NCI-H1417 treated with DMSO at 0.1 percent for 48 hours (cell line): ENCODE measurements at places on chromosomes 6 and 20.

DNA sequence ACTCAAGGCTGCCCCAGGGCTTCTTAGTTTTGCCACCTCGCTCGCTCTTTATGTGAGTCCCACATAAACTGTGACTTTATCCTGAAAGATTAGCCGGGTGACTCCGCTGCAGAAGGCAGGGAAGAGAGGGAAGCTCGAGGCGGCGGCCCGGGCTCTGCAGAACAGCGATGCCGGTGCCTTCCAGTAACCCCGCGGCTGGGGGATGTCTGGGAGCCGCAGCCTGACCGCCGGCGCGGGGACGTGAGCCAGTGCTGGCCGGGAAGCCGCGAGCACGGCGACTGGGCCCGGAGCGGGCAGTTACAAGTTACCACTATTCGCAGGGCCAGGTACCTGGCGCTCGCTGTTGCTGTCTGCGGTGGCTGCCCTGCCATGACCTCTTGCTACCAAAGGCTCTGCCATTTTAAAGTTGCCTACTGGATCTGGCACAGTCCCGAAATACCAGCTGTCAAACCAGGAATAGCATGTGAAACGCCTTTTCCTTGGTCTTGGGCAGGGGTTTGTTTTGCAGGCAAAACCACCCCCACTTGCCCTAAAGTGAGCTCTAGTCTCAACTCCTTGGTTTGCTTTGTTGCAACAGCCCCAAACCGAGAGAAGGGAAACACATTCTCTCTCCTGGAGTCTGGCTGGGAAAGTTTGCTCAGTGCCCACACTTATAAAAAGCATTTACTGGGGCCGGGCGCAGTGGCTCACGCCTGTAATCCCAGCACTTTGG, 124.0 kb upstream of the SLC2A12 start:
- no peak for DNase-seq

- no peak for DNase-seq
Observed at GRCh38 chr6:22942403-22942802, 373.0 kb downstream of the HDGFL1 start.

DNA sequence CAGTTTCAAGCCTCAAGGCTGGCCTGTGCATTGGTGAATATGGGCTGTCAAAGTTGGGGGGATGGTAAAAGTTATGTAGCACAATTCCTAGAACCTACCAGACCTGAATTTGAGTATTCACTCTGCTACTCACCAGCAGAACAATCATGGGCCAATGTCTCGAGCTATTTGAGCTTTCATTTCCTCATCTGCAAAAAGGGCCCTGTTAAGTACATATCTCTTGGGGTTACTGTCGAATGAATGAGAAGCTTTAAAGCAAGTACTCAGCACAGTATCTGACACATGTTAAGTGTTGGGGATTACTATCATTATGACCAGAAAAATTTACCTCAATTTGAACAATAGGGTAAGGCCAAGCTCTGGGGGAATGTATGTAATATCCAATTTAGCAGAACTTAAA, 13.5 kb upstream of the ENPP4 start:
- no peak for DNase-seq

GRCh38 chr6:109008537-109009235, 86.0 kb downstream of the SESN1 start:
- DNase-seq, result no peak

DNA sequence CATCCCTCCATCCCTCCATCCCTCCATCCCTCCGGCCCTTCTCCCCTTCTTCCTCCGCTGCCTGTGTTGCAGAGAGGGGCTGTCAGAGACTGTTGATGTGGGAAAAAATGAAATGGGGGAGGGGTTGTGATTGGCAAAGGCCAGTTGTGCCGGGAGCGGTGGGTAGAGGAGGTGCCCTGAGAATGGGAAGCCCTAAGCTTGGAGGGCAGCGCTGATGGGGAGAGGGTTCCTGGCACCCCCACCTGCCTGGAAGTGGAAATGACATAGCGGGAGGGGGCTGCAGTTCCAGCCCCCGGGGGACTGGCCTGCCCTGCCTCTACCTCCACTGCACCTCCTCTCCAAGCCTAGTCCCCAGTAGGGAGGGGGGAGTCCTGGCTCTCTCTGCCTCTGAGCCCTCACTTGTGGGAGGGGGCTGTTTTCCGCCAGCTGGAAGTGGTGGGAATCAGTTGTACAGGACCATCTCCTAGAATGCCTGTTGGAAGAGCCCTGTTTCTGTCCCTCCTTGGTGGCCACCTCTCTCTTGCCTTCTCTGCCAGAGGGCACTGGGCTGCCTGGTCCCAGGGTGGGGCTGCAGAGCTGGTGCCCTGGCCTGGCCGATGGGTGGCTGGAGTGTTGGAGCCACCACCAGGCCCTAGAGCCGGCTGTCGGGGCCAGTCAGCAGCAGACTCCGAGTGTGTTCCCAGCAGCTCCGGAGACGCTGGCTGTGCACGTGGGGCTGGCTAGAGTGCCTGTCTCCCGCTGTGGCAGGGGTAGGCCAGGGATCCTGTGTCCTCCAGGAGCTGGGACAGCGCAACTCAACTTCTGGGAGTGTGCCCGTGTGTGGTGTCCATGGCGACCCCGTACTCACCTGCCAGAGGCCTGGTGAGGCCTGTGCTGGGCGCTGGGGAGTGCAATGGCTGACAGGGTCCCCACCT, 1.5 kb downstream of the DLGAP4 start:
- no peak for DNase-seq

DNA sequence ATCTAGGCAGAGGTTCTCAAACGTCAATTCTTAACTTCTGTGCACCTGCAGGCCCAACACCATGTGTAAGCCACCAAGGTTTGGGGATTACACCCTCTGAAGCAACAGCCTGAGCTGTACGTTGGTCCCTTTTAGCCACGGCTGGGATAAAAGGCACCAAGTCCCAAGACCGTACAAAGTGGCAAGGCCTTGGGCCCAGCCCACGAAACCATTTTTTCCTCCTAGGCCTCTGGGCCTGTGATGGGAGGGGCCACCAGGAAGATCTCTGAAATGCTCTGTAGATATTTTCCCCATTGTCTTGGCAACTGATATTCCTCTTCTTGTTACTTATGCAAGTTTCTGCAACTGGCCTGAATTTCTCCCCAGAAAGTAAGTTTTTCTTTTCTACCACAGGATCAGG, 4.5 kb upstream of the FAM184A start:
- no peak for DNase-seq

GRCh38 chr6:157967020-157967419, 14.6 kb upstream of the SYNJ2 start:
- no peak for DNase-seq

DNA sequence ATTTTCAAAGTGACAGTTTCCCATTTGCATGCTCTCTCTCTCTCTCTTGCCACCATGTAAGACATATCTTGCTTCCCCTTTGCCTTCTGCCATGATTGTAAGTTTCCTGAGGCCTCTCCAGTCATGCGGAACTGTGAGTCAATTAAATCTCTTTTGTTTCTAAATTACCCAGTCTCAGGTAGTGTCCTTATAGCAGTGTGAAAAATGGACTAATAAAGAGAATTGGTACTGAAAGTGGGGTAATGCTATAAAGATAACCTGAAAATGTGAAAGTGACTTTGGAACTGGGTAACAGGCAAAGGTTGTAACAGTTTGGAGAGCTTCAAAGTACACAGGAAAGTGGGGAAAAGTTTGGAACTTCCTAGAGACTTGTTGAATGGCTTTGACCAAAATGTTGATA, 389.8 kb downstream of the GRIK2 start:
- DNase-seq, result no peak

DNA sequence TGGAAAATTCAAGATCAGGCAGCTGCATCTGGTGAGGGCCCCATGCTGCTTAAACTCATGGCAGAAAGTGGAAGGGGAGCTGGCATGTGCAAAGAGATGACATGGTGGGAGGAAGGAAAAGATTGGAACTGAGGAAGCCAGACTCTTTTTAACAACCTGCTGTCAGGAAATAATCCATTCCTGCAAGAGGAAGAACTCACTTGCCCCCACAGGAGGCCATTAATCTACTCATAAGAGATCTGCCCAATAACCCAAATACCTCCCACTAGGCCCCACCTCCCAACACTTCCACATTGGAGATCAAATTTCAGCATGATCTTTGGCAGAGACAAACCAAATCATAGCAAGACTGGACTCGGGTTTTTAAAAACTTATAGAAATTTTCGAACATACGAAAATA, 200.5 kb upstream of the KCNQ5 start:
- DNase-seq, result no peak

GRCh38 chr6:44630125-44631028, 242.9 kb downstream of the CDC5L start:
- DNase-seq, result no peak

- DNase-seq, result no peak
Observed at GRCh38 chr6:29553268-29554057, 6.1 kb downstream of the UBD start.

DNA sequence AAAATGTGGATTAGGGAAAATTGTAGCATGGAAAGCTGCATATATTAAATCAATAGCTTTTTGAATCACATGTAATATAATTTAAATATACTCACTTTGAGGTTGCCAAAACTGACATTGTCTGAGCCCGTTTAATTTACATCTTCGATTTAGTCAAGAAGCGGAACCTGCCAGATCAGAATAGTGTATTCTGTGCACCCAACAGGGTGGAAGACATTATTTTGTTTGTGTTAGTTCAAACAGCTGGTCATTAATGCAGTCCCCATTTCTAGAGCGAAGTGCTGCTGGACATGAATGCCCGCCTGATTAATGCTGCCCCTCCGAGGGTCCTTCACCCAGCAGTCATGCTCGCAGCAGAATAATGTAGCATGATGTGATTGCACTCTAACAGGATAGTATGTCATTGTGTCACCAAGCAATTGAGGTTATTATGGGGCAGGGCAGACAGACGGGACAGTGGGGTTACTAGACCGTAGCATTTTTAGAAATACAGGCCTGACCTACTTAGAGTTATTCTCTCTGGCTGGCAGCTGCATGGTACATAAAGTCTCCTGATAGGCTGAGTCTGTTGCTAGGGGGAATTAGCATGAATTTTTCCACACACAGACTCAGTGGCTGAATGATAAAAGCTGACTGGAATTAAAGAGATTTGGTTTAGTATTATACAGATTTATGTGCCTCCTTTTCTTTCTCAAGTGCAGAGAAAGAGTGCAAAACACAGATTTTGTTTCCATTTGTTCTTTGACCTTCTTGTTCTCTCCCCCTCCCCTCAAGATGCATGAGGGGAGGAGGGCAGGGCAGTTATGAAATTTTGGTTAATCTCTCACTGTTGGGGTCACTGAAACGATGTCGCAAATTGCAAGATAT, 147.1 kb downstream of the PRL start:
- DNase-seq, result peak; percentile 23

DNA sequence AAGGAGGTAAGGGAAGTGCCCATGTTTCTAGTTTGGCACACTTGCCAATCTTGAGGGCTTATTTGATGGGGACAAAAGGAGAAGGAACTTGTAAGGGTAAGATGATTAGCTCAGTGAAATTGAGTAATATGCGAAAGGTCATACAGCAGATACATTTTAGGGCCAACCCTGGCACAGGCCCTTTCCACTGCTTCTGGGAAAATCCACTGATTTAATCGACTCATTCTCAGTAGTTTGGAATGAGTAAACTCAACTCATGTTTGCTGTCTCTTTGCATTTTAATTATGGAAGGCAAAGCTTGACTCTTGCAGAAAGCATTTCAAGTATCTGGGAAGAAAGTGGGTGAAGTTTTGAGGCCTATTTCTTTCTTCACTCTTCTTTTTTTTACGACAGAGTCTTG, 20.0 kb downstream of the PHF20 start:
- DNase-seq, result no peak

DNA sequence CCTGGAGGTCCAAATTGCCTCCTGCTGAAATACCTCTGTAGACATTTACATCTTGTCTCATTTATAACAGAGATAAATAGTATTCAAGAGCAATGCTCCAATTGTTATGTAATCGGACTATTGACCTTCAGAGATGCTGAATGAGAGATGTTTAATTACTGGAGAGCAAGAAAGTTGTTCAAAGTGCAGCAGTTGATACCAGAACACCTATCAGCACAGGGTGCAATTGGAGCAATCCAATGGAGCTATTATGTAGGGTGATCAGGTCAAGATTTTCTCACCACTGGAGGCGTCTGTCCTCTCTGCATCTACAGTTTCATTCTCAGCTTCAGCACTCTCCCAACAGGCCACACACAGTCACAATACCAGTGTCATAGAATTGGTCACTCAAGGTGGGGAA, 19.5 kb upstream of the TMX4 start:
- no peak for DNase-seq

DNA sequence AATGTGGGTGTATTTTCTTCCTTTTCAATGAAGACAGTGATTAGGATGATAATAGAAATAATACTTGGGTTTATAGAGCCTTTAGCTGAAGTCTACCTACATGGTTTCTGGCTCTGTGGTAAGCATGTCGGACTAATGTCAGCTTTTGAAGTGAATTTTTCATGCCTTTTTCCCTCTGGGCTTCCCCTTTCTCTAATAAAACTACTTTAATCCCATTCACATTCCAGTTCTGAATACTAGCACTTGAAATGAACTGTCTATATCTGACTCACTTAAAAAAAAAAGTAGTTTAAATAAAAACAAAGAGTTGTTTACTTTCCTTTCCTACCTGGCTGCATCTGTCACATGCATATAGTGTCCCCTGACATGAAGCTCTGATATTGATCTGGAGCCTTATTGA, 545.9 kb upstream of the FLRT3 start:
- DNase-seq, result no peak

DNA sequence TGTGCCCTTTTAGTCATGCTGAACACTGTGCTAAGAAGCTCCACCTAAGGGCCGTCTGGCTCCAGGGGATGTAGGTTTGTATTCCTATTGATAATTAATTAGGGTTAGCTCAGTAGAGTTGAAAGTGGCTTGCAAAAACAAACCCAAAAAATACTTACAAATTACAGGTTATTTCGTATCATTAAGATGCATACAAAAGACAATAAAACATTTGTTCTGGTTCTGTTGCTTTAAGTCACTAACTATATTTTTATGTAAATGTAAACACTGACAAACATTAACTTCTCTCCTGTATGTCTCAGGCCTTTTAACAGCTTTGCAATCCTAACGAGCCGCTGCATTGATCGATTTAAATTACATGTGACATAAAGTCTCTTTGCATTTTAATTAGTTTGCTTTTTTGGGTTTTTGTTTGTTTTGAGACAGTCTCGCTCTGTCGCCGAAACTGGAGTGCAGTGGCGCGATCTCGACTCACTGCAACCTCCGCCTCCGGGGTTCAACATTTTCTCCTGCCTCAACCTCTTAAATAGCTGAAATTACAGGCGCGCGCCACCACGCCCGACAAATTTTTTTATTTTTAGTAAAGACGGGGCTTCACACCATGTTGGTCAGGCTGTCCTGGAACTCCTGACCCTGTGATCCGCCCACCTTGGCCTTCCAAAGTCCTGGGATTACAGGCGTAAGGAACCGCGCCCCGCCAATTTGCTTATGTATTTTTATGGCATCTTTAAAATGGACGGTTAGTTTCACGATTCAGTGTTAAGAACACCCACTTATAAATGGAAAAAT, 110.9 kb downstream of the HFE start:
- DNase-seq, result no peak
